ENCODE measurements at places on chromosomes 6 and 20.

DNA sequence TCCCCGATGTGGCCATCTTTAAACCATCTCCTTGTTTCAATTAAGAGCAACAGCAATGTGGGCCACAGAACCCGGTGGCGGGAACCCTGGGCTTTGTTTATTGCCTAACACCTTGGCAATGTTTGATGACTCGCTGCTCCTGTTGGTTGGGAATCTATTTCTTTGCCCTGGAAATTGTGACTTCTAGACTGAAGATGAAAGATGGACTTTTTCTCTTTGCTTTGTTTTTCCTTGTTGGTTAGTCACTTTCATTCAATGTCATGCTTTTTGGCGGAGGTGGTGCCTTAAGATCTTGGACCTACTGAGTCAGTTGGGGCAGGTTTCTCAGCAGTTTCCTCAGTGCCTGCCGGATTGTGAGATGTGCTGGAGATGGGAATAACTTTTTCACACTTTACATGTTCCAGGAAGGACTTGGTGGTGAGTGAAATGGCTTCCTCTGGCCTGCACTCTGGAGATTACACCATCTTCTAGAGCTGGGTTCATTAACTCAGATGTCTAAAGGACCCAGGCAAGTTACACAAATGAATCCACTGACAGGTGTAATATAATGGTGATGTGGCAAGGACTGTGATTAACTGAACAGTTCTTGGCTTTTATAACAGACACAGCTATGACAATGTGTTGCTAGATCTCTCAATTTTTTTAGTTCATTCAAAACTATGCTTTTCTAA is 56.3 kb downstream of the TSHZ2 start:
- no peak for DNase-seq

DNA sequence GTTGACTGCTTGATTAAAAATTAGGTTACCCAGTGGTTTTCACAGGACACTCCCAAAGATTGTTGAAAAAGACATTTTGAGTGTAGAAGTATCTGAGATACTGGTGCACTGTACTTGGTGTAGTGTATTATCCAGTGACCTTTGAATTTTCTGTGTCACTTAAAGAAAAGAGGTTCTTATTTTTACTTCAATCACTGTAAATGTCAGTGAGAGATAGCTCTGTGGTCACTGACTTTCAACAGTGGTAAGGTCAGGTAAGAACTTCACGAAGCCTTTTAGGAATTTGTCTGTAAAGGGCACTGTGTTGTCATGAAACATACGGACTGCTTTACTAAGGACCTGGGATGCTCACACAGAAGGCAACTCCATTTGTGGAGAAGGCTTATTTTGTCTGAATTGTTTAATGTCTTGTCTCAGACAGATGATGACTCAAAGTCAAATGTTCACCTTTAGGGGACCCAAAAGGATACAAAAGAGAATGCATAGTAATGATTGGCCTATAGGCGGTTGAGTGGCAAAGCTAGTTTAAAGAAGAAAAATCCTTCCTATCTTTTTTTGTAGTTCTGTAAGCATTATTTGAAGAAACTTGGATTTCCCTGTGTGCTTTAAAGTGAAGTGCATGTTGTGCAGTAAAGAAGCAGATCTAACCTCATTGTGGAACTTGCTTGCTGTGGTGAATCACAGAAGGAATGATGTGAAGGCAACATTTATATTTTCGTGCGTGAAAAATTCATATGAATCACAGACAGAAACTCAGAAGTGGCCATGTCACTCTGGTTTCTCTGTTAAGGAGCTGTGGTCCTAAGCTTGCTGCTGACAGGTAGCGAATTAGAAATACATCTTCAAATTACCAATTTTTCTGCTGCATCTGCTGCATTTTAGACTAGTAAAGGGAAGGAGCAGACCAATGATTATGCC is 47.3 kb downstream of the ZFAND3 start:
- no peak for DNase-seq

- DNase-seq = peak; percentile 66
These were observed 3.3 kb upstream of the BIRC7 start for GRCh38 chr20:63232235-63233060.

- no peak for DNase-seq
These were observed 564.8 kb downstream of the LMBRD1 start for GRCh38 chr6:69232008-69232407.

GRCh38 chr6:92274588-92274987 is 1144.8 kb downstream of the EPHA7 start:
- DNase-seq = no peak

DNA sequence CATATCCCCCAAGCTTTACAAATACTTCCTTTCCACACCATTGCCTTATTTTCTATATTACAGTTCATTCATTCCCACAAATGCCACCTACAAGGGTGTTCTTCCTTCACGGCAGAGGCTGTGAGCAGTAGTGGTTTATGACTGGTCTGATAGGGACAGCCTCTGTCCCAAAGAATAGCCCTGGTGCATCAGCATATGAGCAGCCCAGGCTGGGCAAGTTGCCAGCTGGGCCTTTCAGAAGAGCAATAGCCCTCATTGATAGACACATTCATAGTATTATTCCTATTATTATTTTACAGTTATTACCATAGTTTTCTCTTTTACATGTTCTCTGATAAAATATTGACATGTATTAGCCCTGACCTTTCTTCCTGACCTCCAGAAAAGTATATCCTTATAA is 149.9 kb downstream of the MMS22L start:
- no peak for DNase-seq

DNA sequence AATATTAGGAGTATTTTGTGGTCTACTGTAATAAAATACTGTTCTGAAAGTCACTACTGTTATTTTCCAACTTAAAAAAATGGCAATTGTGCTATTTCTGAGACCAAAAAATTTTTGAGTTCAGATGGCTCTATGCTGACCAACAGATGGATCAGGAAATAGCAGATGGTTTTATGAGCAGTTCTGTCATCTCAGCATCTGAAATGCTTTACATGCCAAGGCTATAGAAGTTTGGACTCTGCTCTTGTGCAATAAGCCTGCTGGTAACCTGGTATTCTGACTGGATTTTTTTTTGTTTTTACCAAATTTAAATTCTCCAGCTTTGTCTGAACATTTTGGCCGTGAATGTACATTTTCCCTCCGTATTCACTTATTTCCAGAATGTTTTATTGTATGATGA is 1127.5 kb downstream of the GRIK2 start:
- no peak for DNase-seq

- DNase-seq = no peak
These were observed 211.6 kb upstream of the ZNF217 start for GRCh38 chr20:53804920-53805894.

DNA sequence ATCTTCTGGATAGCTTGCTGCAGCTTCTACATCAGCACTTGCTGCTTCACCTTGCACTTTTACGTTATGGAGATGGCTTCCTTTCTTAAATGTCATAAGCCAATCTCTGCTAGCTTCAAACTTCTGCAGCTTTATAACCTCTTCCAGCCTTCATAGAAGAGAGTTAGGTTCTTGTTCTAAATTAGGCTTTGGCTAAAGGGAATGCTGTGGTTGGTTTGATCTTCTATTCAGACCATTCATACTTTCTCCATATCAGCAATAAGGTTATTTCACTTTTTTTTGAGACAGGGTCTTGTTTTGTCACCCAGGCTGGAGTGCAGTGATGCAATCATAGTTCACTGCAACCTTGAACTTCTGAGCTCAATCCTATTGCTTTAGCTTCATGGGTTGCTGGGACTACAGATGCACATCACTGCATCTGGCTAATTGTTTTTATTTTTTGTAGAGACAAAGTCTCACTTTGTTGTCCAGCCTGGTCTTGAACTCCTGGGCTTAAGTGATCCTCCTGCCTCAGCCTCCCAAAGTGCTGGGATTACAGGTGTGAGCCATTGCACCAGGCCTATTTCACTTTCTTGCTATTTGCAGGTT is 12.2 kb upstream of the CST3 start:
- DNase-seq = no peak

DNA sequence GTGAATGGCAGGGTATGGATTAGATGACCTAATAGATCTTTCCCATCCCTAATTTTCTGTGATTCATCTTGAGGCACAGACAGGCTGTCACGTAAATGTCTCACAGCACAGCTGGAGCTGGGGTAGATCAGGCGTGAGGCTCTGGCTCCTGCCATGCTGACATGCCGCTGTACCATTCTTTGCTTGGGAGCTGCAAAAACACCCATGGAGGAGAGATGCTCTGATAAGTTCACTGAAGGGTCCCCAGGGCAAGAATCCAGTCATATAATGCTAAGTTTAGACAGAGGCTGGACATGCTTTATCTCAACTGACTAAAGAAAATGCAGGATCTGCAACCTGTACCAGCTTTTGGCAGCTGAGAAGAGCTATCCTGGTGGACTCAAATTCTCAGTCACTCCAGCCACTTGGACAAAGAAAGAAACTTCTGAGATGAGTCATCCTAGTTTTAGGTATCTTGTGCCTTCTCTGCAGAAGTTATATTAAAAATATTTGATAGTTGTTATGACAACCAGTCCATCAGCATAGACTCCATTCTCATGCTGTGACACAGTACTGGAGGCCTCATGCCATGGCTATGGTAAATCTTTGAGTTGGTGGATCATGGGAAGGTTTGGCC is 185.1 kb upstream of the RAB32 start:
- no peak for DNase-seq

DNA sequence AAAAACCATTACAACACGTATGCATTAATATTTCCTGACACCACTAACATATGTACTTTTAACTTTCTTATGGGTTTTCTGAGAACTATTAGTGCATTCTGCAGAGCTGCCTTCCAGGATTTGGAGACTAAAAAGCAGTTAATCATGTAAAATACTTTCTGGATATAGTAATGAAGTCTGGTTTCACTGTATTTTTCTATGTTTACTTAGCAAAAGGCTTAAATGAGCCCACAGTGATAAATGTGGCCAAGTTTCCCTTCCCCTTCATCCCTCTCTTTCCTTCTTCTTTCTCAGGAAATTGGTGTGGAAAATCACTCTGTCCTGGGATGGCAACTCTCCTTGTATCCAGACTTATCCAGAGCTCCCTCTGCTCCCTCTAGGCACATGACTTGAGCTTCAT is 29.7 kb upstream of the ENPP1 start:
- DNase-seq = no peak
